ENCODE measurements at places on chromosomes 4 and X. TPM values are rescaled to one million over a fixed set of nuclear protein-coding genes. Genes with fewer than 3 reads are reported as not detected.

The F8A2 gene
- not detected for total RNA-seq

The PNMA6A gene
- total RNA-seq: not detected

The PPP2R3B gene
- total RNA-seq: 23.8 TPM

The GAGE1 gene
- not detected for total RNA-seq

The KIT gene
- total RNA-seq: not detected

The ADH7 gene
- not detected for total RNA-seq

The TASL gene
- not detected for total RNA-seq

The CASP3 gene
- 46.5 TPM for total RNA-seq

DNA sequence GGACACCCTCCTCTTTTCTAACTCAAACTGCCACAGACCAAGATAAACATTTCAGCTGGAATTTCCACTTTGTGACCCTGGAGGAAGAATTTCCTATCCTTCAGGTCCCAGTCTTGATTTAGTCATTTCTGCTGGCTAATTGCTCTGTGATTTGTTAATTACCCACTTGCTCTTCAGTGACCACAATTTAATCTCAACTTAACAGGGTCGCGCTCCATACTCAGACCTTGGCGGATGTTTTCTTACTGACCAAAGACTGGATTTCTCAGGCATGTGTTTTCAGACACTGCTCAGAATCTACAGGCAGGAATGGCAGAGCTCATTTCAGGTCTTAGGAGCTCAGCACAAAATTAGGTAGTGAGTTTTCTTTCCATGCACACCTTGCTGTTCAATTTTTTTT, 188.9 kb downstream of the ASMT start:
- no peak for DNase-seq
- H3K4me1 ChIP-seq: peaks cover 7% of the 10 kb centered on the region
- no peak overlapping the region for H3K4me3 ChIP-seq
- no peak overlapping the region for H3K27ac ChIP-seq
- H3K27me3 ChIP-seq: no peaks in the 10 kb centered on the region

DNA sequence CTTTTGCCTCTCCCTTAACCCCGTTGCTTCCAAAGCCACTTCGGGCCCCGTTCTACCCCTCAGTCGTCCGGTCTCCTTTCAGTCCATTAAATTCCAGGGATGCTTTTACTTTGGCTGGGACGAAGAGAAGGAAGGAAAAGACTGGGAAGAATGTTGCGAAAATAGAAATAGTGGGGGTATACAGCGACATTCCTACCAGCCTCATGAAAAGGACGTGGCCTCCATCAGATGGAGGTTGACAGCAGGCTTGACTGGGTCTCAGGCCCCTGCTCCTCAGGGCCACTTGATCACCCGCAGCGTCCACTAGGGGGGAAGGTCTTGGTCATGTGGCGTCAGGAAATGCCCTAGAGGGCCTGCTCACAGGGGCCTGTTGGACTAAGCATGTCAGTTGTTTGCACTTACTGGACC, 657 bp upstream of the ANKRD50 start:
- H3K36me3 ChIP-seq: peaks cover 25% of the 10 kb centered on the region
- peaks cover 27% of the 10 kb centered on the region for H3K4me1 ChIP-seq
- peak; percentile 82 for DNase-seq
- peak overlapping the region; percentile 97 for H3K27ac ChIP-seq
- H3K27me3 ChIP-seq: no peaks in the 10 kb centered on the region

- no peak overlapping the region for H3K4me3 ChIP-seq
- H3K4me1 ChIP-seq: peaks cover 19% of the 10 kb centered on the region
- H3K27ac ChIP-seq: no peak overlapping the region
- no peaks in the 10 kb centered on the region for H3K36me3 ChIP-seq
- no peaks in the 10 kb centered on the region for H3K27me3 ChIP-seq
Observed at GRCh38 chr4:38141808-38142500, 181.8 kb downstream of the PTTG2 start.

- H3K27ac ChIP-seq: no peak overlapping the region
- H3K27me3 ChIP-seq: 0 out of 2 replicates have a peak, but pooled peaks cover 7% of the 10 kb centered on the region
- no peak overlapping the region for H3K4me3 ChIP-seq
- peak; percentile 49 for DNase-seq
- no peaks in the 10 kb centered on the region for H3K36me3 ChIP-seq
Observed at GRCh38 chr4:84503495-84504437, 4.7 kb upstream of the NKX6-1 start.

- H3K36me3 ChIP-seq: no peaks in the 10 kb centered on the region
- no peak for DNase-seq
- no peak overlapping the region for H3K27ac ChIP-seq
- no peak overlapping the region for H3K4me3 ChIP-seq
- H3K27me3 ChIP-seq: no peaks in the 10 kb centered on the region
Observed at GRCh38 chr4:141124224-141124623, 9.0 kb downstream of the RNF150 start.

GRCh38 chr4:168654104-168654847, 157.4 kb downstream of the PALLD start:
- peaks cover 23% of the 10 kb centered on the region for H3K4me1 ChIP-seq
- no peak overlapping the region for H3K4me3 ChIP-seq
- no peaks in the 10 kb centered on the region for H3K27me3 ChIP-seq
- no peak overlapping the region for H3K27ac ChIP-seq
- H3K36me3 ChIP-seq: peaks cover 3% of the 10 kb centered on the region
- no peak for DNase-seq

DNA sequence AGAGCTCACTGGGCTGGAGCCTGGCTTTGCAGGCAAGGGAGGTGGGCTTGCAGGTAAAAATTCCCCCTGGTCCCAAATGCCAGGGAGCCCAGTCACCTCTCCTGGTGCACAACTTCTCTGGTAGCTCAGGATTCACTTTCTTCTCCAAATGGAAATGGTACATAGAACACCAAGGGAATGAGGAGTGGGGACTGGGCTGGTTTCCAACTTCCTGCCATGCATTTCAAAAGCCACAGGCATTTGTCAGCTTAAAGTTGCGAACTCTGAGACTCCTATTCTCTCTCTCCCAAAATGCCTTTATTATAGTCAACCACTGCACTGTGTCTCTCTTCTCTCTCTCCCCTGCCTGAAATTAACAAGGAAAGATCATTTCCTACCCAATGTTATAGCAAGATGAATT, 177.3 kb downstream of the GRIA3 start:
- H3K4me1 ChIP-seq: no peaks in the 10 kb centered on the region
- H3K36me3 ChIP-seq: no peaks in the 10 kb centered on the region
- no peak overlapping the region for H3K27ac ChIP-seq
- DNase-seq: no peak

DNA sequence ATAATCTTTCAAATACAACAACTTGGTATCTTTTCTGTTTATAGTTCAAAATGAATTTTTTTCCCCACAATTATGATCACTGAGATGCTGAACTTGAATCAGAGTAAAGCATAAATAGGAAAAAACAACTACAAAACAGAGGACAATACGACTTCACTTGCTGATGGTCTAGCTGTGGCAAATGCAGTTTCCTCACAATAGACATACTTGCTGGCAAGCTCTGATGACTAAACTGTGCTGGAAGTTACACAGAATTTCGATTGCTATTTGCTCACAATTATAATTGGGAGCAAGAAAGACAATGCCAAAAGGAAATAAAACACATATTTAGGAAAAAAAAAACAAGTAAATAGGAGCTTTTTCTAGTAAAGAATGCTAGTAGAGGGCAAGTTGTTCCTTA, 14.7 kb downstream of the VEGFC start:
- peaks cover 55% of the 10 kb centered on the region for H3K4me1 ChIP-seq
- H3K27me3 ChIP-seq: no peaks in the 10 kb centered on the region
- H3K36me3 ChIP-seq: peaks cover 2% of the 10 kb centered on the region
- H3K27ac ChIP-seq: peak overlapping the region; percentile 92
- H3K4me3 ChIP-seq: no peak overlapping the region

DNA sequence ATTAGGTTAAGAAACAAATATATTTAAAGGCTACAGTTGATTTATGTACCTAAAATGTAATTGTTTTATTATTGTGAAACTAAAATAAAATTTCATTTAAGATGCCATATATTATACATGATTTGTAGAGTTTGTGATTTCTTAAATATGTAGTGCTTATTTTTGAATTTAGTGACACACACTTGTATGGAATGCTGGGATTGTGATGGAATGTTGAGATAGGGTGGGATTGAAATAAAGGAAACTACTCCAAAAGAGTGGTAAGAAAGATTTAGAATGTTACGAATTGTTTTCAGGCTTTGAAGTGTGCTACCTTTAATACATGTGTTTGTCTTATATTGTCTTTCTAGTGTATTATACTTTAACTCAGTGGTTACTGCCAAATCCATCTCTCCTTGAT, 330.3 kb upstream of the PITX2 start:
- no peaks in the 10 kb centered on the region for H3K36me3 ChIP-seq
- no peak for DNase-seq
- H3K27me3 ChIP-seq: no peaks in the 10 kb centered on the region
- no peaks in the 10 kb centered on the region for H3K4me1 ChIP-seq
- no peak overlapping the region for H3K27ac ChIP-seq

DNA sequence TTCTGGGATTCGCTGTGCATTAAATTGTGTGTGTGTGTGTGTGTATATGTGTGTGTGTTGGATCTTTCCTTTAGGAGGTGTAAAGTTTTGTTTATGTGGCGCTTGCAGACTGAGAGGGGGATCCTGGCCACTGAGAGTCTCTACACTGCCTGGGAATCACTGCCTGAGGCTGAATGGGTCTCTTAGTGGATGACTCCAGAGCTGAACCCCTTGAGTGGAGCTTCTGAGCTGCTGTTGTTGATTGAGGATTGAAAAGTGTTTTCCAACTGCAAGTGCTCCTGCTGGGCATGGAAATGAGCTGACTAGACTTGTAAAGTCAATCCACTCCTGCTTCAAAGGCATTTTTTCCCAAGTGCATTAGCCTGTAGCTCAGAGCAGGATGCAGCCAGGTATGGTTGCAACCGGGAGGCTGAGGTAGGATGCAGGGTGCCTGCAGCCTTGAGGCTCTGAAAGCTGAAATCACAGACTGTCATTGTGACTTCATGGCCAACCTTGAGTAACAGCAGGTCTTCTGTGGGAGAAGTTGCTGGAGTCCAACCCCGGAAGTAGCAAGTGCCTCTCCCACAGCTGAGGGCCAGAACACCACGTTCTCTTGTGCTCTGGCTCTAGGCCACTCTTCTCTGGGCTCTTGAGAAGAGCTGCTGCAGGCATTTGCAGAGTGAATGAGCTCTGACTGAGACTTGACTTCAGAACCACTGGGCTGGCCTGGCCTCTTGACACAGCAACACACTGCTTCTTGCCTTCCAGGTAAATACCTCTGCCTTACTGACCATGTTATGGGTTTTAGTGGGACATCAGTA, at the start of gene TBX22:
Gene TBX22 (plus strand): TSS at position 613 of the 800 bp plus-strand sequence. CDS start 7,517 bp downstream, outside the sequence.
- no peak within 1 kb of the TSS for H3K4me3 ChIP-seq
- H3K36me3 ChIP-seq: no peaks in the 10 kb centered on the region
- no peak within 1 kb of the TSS for H3K27ac ChIP-seq
- DNase-seq: no peak
- H3K27me3 ChIP-seq: no peaks in the 10 kb centered on the region

DNA sequence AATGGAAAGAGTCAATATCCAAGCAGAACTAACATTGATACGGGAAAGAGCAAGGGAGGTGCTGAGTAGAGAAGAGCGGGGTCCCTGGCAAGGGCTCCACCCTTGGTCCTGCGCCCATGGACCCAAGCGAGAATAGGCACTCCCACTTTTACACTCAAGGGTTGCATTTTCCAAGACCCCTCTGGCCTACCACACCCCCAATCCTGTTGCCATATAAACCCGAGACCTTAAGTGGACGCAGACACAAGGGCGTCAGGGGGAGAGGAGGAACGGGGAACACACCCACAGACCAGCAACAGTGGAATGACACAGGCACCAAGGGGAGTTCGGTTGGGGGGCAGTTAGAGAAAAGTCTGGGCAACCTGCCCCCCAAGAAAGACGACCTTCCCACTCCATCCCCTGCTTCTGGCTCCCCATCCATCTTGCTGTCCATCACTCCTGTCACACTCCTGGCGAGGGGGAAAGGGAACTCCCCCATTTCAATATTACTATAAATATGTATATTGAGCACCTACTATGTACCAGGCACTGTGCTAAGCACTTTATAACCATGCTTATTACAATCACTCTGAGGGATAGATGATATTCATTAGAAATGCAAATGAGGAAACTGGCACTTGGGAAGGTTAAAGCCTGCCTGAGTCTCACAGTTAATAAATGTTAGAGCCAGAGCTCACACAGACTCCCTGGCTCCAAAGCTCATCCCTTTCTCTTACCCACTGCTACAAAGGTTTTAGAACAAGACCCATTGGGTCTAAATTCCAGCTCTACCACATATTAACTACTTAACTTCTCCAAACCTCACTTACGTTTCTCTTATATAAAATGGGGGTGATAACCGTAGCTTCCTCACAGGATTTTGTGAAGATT, 51.7 kb downstream of the SCD5 start:
- H3K4me3 ChIP-seq: no peak overlapping the region
- H3K4me1 ChIP-seq: peaks cover 11% of the 10 kb centered on the region
- H3K27me3 ChIP-seq: no peaks in the 10 kb centered on the region
- no peak for DNase-seq

DNA sequence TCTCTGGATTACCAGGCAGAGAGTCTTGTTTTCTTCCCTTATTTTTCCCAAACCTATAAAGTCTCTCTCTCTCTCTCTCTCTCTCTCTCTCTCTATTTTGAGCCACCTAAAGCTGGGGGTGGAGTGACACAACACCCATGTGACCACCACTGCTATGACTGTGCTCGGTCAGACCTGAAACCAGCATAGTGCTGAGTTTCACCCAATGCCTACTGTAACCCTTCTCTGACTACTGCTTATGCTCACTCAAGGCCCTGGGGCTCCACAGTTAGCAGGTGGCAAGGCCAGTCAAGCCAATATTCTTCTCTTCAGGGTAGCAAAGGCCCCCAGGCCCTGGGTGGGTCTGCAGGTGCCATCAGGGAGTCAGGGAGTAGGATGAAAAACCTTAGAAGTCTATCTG, 114.7 kb upstream of the ARMCX2 start:
- H3K27ac ChIP-seq: no peak overlapping the region
- H3K36me3 ChIP-seq: no peaks in the 10 kb centered on the region

GRCh38 chr4:184427687-184428086, 46.7 kb downstream of the IRF2 start:
- H3K36me3 ChIP-seq: peaks cover 21% of the 10 kb centered on the region
- H3K4me3 ChIP-seq: no peak overlapping the region
- no peak overlapping the region for H3K27ac ChIP-seq

- no peak for DNase-seq
- no peak overlapping the region for H3K27ac ChIP-seq
- peaks cover 62% of the 10 kb centered on the region for H3K27me3 ChIP-seq
- H3K4me3 ChIP-seq: no peak overlapping the region
- no peaks in the 10 kb centered on the region for H3K36me3 ChIP-seq
Observed at GRCh38 chr4:121076416-121076815, 4.1 kb upstream of the NDNF start.

DNA sequence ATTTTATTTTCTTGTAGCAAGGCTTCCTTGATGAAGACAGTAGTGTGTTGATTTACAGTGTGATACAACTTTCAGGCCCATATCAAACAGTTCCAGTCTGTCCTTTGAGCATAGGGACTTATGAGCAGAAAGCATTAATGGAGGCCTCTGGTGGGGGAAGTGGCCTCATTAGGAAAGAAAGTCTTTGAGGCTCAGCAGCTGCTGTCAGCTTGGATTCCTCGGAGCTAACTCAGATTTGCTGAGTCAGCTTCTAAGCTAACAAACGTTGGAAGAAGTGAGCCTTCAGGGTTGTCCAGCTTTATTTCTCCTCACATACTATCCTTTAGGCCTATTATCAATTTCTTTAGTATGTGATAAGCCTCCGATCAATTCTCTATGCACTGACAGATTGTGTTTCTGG, 15.8 kb upstream of the SFRP2 start:
- H3K27ac ChIP-seq: no peak overlapping the region
- no peaks in the 10 kb centered on the region for H3K36me3 ChIP-seq
- no peak overlapping the region for H3K4me3 ChIP-seq
- DNase-seq: no peak
- H3K4me1 ChIP-seq: no peaks in the 10 kb centered on the region

GRCh38 chr4:13963601-13964000, 336.1 kb upstream of the BOD1L1 start:
- no peaks in the 10 kb centered on the region for H3K27me3 ChIP-seq
- no peak overlapping the region for H3K4me3 ChIP-seq
- DNase-seq: no peak
- no peak overlapping the region for H3K27ac ChIP-seq
- H3K36me3 ChIP-seq: no peaks in the 10 kb centered on the region
